Progenitor cell of endocrine pancreas (in vitro differentiated cells): ENCODE measurements at places on chromosomes 3 and 15. TPM values are rescaled to one million over a fixed set of nuclear protein-coding genes. Genes with fewer than 3 reads are reported as not detected.

CTDSPL gene
- total RNA-seq, result 53.3 and 55.3 TPM in 2 replicates

LZTFL1 gene
- total RNA-seq, result 28.1 and 29.3 TPM in 2 replicates

SOX14 gene
- not detected in 2 replicates for total RNA-seq

TMEM158 gene
- 3.8 and 4.9 TPM in 2 replicates for total RNA-seq

NEIL1 gene
- 79.2 and 84.4 TPM in 2 replicates for total RNA-seq

CCDC66 gene
- 46.4 and 52.7 TPM in 2 replicates for total RNA-seq

PRTG gene
- total RNA-seq, result 87.4 and 97.9 TPM in 2 replicates

SEMA7A gene
- total RNA-seq, result 1.9 and 2.6 TPM in 2 replicates

SLC22A13 gene
- total RNA-seq, result 0.62 and 0.67 TPM in 2 replicates

ARHGAP11A gene
- total RNA-seq, result 28.0 and 30.1 TPM in 2 replicates

MYEF2 gene
- total RNA-seq, result 126 and 128 TPM in 2 replicates

AADAC gene
- total RNA-seq, result not detected in 2 replicates

FAM219B gene
- 118 and 122 TPM in 2 replicates for total RNA-seq

CTXN2 gene
- 0.16 and 0.38 TPM in 2 replicates for total RNA-seq
